ENCODE measurements at places on chromosomes 13 and 19.

DNA sequence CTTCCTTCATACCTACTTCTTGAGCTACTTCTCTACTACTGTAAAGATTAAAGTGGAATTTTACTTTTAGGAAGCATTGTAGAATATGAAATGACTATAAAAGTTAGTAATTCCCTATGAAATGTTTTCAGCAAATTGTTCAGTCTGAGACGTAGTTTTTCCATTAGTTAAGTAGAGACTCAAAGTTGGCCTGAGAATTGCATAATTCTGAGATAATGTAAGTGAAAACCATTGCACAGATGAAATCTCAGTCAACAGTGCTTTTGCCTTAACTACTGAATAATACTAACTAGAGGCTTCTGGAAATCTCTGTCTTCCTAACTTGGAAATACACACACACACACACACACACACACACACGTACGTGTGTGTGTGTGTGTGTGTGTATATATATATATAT lies 125.9 kb downstream of the FGF14 start:
- DNase-seq: no peak

DNA sequence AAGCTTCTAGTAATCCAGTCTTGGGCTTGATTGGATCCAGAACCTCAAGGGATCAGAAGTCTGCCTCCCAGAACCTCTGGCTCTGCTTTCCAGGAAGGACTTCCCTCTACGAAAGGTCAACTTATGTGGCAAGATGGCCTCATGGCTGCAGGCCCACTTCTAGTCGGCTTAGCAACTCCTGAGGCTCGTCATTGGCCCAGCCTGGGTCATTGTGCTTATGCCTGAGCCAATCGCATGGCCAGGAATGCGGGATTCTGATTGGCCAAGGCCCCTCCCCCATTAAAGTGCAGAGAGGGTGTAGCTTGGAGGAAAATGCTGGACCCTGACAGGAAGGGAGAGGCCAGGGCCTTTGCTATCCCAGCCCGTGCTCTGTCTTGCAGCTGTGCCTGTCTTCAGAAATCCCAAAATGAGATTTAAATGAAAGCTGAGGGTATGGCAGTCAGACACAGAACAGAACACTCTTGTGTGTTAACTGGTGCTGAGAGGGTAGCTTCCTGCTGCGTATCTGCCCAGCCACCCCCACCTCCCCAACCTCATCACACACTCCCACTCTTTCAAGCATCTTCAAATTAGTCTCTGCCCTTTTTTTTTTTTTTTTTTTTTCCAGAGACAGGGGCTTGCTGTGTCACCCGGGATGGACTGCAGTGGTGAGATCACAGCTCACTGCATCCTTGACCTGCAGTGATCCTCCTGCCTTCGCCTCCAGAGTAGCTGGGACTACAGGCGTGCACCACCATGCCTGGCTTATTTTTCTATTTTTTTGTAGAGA lies 5.5 kb upstream of the CCNE1 start:
- DNase-seq: no peak

GRCh38 chr19:2050991-2051772 lies at the start of gene MKNK2:
Gene MKNK2 (minus strand): TSS chr19:2051244. CDS start chr19:2050851, 393 bp downstream.
- peak; percentile 91 for DNase-seq

GRCh38 chr13:43293986-43294385 lies 270.6 kb downstream of the DNAJC15 start:
- DNase-seq: no peak

DNA sequence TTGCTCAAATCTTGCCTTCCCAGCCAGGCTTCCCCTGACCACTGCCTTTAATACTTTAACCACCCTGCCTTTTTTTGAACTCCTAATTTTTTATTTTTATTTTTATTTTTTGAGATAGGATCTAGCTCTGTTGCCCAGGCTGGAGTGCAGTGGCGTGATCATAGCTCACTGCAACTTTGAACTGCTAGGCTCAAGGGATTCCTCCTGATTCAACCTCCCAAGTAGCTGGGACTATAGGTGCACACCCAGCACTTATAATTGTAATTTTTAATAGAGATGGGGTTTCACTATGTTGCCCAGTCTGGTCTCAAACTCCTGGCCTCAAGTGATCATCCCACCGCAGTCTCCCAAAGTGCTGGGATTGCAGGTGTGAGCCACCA lies 21.7 kb upstream of the FBXO27 start:
- DNase-seq: no peak

GRCh38 chr19:30160426-30160825 lies 211.8 kb upstream of the ZNF536 start:
- no peak for DNase-seq

DNA sequence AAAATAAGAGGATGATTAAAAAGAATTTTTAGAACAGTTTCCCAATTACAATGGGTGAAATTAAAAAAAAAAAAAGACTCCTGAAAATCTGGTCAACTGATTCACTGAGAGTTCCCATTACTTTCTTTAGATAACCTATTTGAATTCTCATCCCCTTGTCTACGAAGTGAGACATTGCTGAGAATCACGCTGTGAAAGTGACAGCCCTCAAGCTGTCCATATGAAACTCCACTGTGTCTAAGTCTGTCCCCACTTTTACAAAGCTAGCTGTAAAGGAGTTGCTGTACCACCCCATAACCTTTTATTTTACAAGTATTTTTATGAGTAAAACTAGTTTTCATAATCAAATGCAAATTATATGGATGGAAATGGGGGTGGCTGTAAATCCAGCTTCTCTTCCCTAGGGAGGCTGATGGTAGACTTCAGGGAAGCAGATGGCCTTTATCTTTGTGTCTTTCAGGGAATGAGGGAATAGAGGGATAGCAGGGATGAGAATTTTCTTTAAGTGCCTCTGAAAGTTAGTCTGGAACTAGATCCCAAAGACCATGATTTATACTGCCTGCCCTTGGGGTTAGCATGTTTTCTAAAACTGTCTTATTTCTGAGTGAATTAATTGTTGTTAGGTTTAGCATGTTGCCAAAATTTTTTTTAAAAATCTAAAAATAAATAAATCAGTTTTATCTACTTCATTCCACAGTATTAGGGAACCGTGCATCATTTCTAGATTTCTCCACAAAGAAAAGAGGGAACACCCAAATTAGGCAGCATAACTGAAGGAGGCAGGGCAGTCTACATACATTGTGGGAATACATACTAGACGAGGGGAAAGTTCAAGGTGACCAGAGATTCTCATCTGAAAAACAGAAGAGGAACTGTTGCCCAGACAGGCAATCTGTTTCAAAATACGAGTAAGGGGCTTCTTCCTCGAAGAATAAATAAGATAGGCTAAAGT lies 1219.1 kb downstream of the UQCRFS1 start:
- no peak for DNase-seq

DNA sequence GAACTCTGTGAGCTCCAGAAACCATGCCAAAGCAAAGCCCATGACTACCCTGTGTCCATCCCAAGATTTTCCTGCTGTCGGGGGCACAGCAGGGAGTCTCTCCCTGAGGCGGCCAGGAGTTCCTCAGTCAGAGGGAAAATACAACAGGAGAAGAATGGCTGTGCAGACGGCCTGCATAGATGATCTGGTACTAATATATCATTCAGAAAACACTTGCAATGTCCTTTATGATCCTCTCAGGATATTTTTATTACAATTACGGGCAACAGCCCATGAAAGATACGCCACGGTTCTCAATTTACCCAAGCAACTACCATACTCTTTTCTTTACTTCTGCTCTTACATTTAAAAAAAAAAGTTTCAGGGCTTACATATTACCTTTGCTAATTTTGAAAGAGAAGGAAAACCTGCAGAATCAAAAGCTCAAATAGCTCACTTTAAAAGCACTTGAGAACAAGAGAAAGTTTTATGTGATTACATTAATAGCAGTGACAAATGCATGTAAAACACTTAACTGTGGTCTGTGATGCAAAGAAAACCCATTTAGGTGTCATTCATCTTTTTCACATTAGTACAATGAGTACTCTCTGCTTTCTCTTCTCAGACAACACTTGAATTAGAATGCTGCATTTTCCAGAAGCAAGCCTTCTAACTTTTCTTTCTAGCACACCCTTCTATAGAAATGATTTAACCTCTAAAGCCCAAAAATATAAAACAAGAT lies 460.8 kb downstream of the KLF5 start:
- no peak for DNase-seq

- no peak for DNase-seq
Observed at GRCh38 chr13:30216111-30216510, 91.2 kb downstream of the KATNAL1 start.

GRCh38 chr19:7337380-7338194 lies 11.2 kb upstream of the ARHGEF18 start:
- no peak for DNase-seq

DNA sequence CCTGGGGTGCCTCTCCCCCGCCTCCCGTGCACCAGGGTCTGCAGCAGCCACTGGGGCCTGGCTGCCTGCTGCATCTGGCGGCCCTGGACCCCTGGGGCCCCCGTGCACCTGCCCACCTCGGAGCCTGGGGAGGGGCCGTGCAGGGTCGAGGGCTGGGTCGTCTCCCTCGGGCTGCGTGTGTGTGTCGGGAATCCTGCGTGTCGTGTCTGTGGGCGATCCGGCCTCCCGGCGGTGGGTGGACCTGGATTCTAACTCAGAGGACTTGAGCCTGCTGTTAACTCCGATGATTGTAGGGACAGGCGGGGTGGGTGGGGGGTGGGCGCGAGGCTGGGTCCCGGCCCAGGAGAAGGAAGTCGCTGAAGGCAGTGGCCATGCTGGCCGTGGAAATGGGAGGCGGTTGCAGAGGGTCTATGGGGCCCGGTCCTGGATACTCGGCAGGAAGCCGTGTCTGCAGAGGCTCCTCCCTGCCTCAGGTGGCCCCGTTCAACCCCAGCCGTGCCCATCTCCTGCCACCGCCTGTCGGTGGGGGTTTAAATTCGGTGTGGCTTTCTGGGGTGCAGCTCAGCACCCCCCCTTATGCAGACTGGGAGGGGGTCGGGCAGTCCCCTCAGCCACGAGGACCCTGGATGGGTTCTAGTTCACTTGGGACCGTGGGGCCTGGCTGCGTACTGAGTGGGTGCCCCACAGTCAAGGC lies 9.4 kb upstream of the WDR18 start:
- no peak for DNase-seq

GRCh38 chr13:72638059-72638815 lies 89.2 kb downstream of the MZT1 start:
- peak; percentile 73 for DNase-seq

- DNase-seq: peak; percentile 26
Observed at GRCh38 chr13:44972956-44973581, 16.2 kb downstream of the NUFIP1 start.

DNA sequence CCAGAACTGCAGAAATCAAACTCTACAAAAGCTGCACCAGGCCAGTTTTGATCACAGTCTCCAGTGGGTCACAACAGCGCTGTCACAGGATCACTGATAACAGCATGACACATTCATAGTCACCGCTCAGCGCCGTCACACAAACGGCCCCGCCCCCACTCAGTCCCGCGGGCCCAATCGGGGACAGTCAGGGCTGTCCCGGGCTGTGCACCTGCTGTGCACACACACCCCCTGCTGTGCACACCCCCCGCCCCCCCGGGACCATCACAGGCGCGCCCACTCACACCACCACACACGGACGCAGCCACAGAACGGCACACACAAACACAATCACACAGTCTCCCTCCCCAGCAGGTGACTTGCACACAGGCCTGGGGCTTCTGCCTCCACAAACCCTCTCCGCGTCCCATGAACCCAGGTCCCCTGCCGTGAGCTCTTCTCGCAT lies 435 bp upstream of the ZNF382 start:
- DNase-seq: no peak

DNA sequence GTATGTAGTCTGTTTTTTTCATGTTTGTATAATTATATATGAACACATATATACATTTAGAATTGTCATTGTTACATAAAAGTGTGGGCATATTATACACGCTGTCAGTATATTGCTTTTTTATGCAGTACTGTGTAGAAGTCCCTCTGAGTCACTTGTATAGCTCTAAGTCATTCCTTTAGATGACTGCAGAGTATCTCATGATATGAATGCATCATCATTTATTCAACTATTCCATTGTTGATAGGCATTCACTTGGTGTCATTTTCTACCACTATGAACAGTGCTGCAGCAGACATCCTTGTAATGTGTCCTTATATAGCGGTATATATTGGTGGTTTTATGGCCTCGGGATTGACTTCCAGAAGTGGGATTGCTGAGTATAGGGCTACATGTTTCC lies 15.3 kb downstream of the RFXAP start:
- no peak for DNase-seq

DNA sequence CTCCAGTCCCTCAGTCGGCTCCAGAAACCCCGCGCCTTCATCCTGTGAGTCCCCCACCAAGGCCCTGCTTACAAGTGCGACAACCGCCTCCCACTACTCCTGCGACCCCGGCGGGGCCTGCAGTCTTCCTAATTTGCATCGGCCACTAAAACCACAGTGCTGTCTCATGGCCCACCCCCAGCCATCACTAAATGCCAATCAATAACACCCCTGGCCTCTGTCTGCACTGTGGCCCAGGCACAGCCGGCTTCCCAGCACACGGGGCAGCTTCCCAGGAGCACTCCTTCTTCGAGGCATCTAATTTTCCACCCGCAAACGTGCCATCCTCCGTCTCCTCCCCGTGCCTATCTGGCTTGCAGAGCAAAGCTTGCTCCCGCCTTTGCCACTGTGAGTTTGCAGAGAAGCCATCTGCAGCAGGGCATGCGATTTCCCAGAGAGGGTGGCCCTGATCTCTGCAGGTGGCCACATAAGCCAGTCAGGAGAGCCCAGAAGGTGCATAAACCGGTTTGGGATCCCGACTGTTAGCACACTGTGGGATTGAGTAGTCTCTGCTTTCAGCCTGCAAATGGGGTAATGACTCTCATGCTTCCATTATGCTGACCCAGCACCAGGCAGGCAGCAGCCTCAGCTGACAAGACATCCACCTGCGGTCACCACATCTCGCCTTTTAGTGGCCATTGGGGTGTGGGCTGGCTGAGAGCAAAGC lies 34.0 kb upstream of the USE1 start:
- no peak for DNase-seq

- no peak for DNase-seq
Observed at GRCh38 chr13:76756451-76756850, 129.8 kb downstream of the KCTD12 start.

GRCh38 chr13:91722267-91722884 lies 324.0 kb downstream of the GPC5 start:
- peak; percentile 4 for DNase-seq

- DNase-seq: no peak
Observed at GRCh38 chr13:31739226-31739625, at the start of gene RXFP2. Gene RXFP2 (plus strand): TSS chr13:31739526. CDS start chr13:31739613, 87 bp downstream.

GRCh38 chr13:75995966-75996365 lies 359.8 kb downstream of the LMO7 start:
- no peak for DNase-seq

- DNase-seq: no peak
Observed at GRCh38 chr13:52793515-52794061, 54.0 kb upstream of the CNMD start.

GRCh38 chr19:50790396-50790795 lies at the start of gene ACP4:
Gene ACP4 (plus strand): TSS chr19:50790415. CDS start chr19:50790415, 0 bp downstream.
- DNase-seq: no peak

GRCh38 chr13:19183676-19184075 lies 2.1 kb upstream of the TUBA3C start:
- DNase-seq: no peak

All from RWPE1 (cell line).